ENCODE measurements at places on chromosomes 3 and 15.

DNA sequence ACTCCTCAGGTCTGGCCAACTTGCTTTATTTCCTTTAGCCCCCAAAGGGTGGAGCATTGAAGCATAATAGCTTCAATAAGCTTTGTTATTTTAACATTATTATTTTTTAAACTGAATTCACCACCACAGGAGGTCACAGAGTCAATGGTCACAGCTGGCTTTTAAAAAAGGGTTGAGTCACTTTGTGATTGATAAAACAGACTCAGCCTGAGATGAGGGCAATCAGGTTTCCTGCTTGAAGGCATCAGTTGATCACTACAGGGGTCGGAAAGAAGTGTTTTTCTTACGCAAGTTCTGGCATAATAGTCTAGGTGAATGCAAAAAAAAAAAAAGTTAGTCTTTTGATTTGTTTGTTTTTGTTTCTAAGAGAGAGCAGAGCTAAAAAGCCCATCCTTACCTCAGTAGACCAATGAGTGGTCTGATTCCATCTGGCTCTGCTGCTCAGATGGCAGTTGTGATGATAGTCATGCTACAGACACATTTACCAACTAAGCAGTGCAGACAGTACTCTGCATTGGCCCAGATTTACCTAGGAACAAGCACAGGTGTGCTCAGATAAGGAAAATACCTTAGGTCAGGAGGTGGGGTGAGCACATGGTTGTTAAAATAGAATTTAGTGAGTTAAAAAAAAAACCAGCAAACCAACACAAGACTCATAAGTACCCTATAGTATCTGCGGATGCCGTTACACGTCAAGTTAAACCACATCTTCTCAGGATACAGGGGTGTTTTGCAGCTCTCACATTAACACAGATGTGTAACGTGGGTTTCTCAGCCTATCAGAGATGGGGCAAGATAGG lies 22.6 kb downstream of the ZNF80 start:
- DNase-seq, result no peak

- DNase-seq, result no peak
Measured at GRCh38 chr15:40242213-40242599, 3.3 kb downstream of the PAK6 start.

DNA sequence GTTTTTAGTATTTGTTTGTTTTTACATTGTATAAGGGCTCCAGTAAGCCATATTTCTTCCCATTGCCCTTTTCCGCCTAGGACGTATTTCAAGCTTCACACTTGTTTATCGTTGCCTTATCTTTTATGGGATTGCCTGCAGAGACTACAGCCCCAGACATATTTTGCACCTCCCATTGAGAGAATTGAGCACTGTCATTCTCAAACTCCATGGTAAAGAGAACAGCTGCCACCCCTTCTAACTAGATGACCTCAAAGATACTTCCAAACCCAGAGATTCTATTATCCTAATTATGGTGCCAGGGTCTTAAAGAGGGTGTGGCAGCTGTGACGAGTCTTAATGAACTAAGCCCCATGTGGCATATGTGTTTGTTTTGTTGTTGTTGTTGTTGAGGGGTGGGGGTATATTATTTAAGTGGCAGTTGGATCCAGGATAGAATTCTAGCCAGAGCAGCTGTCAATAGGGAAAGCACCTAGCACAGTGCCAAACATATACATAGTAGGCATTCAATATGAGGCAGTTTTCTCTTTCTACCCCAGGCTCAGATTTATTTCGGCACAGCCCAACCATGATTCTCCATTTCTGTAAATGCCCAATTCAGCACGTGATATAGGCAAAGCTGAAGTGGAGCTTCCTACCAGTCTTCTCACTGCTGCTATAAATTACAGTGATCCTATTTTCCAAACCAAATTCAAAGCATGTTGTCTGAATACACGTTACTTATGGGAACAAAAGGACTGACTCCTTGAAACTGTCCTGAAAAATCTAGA lies 932 bp upstream of the TP53BP1 start:
- no peak for DNase-seq

DNA sequence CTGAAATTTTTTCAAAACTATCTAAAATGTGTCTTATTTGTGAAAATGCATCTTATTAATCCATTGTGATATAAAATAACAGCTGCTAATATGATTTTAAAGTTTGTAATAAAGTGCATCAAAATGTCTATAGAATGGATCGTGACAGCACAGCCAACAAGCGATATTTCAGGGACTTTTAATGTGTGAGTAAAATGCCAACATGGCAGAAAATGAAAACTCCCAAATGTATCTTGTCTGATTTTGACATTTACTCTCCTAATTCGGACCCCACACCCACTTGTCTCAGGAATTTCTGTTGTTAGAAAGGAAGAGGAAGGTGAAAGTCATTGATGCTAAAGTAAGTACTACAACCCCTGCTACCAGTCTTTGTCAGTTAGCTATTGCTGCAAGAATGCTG lies 273.9 kb downstream of the SATB1 start:
- no peak for DNase-seq

DNA sequence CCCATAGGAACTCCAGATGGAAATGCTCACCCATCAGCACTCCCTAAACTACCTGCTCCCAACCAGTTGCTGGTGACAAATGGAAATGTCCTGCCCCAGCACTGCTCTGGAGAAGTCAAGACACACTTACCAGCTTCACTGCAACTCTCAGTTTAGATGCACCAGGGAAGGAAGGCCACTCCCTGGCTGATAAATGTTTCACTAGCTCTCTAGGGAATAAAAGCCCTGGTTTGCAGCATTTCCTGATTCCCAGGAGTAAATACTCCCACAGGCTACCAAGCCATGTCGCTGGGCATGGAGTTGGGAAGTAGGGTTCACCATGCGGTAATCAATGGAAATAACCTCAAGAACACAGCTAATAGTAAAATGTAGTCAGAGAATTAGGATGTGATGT lies 112.0 kb upstream of the NEO1 start:
- no peak for DNase-seq

- DNase-seq, result no peak
Measured at GRCh38 chr3:23114432-23114831, 88.7 kb upstream of the UBE2E2 start.

GRCh38 chr3:126782536-126782935 lies 78.5 kb downstream of the CHCHD6 start:
- DNase-seq, result no peak

DNA sequence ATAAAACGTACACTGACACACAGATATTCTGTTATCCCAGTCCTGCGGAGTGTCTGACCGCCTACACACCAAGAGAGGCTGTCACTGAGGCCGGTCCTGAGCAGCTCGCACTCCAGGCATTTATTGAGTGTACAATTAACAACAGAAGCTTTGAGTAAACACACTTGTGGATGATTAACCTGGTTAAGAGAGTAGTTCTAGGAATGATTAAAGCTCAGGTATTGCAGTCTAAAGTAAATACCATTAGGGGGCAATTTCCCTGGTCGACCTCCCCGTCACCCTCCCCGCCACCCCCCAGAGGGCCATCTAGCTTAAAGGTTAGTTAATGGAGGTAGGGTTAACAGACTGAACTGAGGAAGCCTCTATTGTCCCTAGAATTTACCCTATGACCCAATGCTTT lies 1278.5 kb downstream of the NSUN3 start:
- DNase-seq, result no peak

DNA sequence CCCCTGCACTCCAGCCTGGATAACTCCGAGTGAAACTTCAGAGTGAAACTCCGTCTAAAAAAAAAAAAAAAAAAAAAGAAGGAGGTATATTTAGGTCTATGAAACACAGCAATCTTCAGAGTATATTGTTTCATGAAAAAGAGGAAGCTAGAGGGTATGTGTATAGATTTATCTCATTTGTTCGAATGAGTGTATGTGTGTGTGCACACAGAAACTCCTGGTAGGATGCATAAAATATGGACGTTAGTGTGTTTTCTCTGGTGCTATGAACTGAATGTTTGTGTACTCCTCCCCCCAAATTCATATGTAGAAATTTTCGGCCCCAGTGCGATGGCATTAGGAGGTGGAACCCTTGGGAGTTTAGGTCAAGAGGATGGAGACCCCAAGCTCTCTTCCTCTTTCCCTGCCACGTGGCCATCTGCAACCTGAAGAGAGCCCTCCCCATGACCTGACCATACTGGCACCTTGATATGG lies 98.6 kb upstream of the KLF13 start:
- DNase-seq, result no peak

- no peak for DNase-seq
Measured at GRCh38 chr15:37096558-37097143, 3.7 kb downstream of the MEIS2 start.

GRCh38 chr3:41350441-41350840 lies 151.1 kb downstream of the CTNNB1 start:
- no peak for DNase-seq

- no peak for DNase-seq
Measured at GRCh38 chr15:80414546-80415357, 10.6 kb downstream of the ARNT2 start.

GRCh38 chr3:88291486-88291885 lies 141.7 kb downstream of the C3orf38 start:
- no peak for DNase-seq

DNA sequence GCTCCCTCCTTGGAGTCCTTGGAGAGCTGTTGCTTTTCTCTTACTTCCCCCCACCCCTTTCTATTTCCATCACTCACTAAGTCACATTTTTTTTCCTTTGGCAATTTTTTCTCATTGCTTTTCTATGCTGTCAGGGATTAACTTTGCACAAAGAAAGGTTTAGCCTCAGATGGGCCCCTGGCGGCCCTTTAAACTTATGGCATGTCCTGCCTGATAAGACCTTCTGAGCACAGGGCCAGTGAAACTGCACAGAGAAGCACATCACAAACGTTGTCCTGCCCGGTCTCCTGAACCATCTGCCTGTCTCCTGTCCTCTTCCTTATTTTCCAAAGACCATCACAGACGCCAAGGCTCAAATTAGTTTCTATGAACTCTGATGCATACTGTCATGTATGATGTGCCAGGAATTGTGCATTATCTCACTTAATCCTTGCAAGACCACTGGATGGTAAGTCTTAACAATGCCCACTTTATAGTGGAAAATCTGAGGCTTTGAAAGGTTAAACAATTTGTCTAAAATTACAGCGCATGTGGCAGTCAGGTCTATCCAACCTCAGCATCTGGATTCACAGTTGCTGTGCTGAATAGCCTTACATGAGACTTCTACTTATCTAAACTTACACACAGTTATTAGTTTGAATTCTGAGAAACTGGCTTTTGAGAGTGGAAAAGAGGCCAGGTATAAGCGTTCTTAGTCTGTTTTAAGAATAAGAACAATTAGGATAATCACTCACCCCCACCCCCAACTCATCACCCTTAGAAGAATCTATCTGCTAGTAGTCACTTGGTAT lies 648.1 kb downstream of the NTRK3 start:
- no peak for DNase-seq
